ENCODE measurements at places on chromosomes 12 and 14.

DNA sequence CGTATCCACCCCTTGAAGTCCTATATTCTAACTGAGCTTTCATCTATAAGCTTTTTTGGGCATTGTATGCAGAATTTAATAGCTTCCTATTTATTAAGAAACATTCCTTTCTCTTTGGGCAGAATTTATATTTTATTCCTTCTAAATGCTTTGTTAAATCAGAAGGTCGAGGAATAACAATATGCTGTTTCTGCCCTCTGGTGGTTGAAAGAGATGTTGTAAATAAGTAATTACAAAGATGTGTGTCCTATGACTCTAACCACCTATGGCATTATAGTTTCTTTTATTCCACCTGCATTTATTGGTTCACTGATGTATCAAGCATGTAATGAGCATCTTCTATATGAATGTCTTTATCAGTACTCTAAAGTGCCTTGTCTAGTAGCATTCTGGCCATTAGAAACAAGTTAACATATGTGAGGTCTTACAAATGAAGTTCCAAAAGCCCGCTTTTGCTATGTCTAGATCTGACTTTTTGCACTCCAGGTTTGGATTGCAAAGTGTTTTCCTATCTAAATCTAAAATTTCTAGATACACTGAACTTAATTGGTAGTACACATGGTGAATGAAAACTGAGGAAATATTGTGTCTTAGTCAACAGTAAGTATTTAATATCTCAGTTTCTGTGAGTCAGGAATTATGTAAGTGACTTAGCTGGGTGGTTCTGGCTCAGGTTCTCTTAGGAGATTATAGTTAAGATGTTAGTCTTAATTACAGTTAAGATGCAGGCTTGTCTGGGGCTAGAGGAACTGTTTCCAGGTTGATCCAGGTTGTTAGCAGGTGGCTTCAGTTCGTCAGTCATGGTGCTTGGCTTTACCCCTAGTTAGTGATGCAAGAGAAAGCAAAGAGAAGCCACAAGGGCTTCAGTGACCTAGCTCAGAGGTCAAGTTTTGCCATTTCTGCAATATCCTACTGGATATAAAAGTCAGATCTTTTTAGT lies 57.5 kb downstream of the PLEKHA5 start:
- DNase-seq = no peak

DNA sequence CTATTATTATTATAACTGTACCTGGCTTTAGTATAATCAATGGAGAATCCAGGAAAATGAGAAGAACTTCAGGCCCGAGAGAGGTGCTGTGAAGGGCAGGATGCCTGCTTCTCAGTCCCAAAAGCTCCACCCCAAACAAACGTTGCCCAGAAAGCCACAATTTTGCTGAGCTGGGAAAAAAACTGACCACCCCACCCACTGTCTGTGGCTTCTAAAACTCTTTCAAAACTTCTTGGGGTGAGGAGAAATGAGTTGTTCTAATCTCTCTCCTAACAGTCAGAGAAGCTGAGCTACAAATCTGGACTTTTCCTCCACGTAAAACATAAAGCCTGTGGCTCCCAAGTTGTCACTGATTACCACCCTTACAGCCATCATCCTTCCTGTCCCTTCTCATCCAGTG lies 13.4 kb downstream of the VDR start:
- no peak for DNase-seq

GRCh38 chr12:118571730-118572129 lies 195.4 kb downstream of the SUDS3 start:
- no peak for DNase-seq

DNA sequence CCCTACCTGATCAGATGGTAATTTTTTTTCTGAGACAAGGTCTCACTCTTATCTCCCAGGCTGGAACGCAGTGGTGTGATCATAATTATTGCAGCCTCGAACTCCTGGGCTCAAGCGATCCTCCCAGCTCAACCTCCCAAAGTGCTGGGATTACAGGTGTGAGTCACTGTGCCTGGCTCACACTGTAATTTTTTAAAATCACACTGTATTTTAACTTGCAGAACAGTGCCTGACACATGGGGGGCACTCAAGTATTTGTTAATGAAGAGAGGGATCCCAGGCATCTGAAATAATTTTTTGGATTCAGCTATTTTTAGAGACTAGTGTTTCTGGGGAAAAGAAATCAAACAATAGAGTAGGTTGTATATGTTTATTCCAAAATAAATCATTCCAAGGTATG lies 21.7 kb downstream of the LIMA1 start:
- no peak for DNase-seq

DNA sequence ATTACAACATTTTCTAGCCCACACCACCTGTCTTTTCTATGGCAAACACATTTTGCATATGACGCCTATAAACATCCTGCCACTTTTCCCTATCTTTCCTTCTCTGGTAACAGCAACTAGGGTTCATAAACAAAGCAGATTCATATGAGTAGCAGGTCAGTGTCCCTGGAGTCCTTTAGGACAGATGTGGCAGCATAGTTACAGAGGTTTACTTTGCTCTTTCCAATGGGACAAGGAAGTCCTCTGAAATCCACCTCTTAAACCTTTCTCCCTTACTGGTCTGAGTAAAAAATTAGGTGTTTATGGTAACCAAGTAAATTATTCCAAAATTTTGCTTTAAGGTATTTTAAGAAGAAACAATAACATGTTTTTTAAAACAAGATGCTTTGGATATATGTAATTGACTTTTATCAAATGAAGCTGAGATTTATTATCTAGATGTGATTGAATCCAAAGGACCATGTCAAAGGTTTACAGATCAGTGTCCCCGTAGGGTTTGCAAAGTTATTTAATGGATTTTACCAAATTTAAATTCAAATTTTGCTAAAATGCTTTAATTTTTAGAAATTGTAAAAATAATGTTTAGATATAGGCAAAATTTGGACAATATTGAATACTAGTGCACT lies 79.2 kb upstream of the PAWR start:
- no peak for DNase-seq

GRCh38 chr14:89921346-89921745 lies 33.2 kb downstream of the EFCAB11 start:
- DNase-seq = no peak

DNA sequence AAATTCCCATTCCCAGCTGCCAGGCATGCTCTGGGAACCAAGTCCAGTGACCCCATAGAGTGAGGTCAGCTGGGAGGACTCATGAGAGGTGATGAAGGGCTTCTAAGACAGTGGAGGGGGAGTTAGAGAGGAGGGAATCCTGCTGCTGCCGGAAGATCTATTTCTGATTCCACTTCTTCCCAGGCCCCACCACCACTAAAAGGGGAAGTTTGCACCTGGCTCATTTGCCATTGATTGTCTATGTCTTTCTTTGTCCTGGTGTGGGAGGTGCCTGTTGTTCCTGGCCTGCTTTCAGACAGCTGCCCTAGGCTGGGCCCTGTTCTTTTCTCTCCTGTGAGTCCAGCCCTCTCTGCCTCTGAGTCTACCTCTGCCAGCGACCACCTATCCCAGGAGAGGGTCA lies 3.0 kb upstream of the KRT6A start:
- no peak for DNase-seq

GRCh38 chr12:88577537-88577936 lies 2.7 kb downstream of the KITLG start:
- DNase-seq = no peak

- DNase-seq = no peak
Measured at GRCh38 chr14:100844082-100844408, 18.1 kb downstream of the MEG3 start.

DNA sequence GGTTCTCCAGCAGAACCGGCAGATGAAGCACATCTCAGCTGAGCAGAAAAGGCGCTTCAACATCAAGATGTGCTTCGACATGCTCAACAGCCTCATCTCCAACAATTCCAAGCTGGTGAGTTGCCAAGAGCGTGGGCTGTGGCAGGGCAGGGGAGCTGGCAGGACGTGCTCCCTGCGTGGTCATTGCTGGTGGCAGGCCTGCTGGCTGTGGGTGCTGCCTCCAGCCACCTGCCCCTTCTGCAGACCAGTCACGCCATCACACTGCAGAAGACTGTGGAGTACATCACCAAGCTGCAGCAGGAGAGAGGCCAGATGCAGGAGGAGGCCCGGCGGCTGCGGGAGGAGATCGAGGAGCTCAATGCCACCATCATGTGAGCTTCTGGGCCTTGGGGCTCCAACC lies 35.8 kb downstream of the IL31 start:
- no peak for DNase-seq

DNA sequence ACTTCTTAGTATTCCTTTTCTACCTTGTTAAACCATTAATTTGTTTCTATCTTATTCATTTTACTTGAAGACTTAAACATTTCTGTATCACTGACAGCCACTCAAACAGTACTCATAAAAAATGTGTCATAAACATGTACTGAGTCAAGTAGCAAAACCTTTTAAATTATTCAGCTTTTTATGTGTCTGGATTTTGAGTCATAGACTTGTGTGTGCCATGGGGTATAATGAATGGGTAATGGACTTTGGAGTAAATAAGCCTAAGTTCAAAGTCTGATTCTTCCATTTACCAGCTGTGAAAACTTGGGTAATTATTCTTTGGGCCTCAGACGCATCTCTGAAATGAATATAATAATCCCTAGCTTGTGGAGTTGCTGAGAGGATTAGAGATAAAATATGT lies 199.0 kb downstream of the RAD51B start:
- DNase-seq = no peak

GRCh38 chr14:51207621-51208020 lies 32.4 kb upstream of the TMX1 start:
- no peak for DNase-seq

DNA sequence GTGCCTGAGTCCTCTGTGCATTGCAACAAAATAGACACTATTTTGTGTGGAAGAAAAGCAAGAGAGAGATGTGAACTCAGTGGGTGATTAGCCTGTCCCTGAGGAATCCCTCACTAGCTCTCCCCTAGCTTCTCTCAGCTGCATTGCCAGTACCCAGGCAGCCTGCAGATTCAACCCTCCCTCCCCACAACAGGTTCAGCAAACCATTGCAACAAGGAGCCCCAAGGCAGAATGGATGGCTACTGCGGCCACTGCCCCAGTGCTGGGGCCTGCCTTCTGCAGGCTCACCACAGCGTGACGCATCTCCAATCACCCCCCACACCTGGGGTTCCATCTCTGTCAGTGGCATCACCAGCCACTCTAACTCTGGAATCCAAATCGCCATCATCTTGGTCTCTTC lies 2.3 kb downstream of the CRACR2A start:
- DNase-seq = no peak

- peak; percentile 74 for DNase-seq
Measured at GRCh38 chr12:26648584-26648983, 184.4 kb downstream of the ITPR2 start.

DNA sequence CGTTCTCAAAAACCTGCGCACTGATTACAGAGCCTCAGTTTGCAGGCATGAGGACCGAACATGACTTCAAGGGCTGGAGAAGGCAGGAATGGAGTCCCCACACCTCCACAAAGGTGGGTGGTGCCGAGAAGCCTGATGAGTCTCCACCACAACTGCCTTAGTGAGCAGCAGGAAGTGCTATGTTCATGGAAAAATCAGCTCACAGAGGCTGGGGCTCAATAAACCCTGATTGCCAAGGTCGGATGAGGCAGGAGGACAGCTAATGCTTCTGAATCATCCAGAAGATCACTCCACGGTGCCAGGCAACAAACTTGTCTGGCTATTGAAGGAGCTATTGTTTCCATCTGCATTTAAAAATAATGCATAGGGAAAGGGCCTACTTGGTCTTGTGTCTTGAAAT lies 31.1 kb downstream of the APPL2 start:
- DNase-seq = peak; percentile 76

- no peak for DNase-seq
Measured at GRCh38 chr14:85027681-85028370, 502.1 kb upstream of the FLRT2 start.

DNA sequence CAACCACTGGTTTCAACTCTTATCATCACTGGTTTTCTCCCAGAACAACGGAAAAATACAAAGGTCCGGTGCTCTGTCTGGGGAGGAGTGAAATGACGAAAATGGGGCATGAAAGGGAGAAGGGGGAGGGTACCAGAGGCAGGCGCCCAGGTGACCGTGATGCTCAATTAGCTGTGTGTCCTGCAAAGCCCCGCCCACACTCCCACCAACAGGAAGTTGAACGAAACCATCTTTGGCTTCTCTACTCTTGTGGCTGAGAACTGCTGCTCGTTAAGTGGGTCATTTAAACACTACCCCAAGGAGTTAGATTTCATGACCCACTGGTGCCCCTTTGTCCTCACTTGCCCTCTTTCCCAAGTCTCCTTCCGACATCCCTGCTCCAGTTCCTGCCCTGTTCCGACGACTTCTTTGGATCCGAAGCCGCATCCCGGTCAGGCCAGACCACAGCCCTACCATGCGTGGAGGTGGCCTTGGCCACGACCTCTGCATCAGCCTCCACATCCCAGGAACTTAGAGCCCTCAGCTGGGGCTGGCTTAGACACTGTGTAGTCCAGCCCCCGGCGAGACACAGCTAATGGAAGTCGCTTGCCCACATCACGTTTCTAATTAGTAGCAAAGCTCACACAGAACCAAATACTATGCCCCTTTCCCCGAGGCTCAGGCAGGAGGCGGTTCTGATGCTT lies 11.4 kb upstream of the LRTM2 start:
- DNase-seq = no peak

GRCh38 chr12:77213319-77213718 lies 147.9 kb upstream of the E2F7 start:
- DNase-seq = no peak

- no peak for DNase-seq
Measured at GRCh38 chr14:99342204-99342603, 70.2 kb upstream of the BCL11B start.

- DNase-seq = no peak
Measured at GRCh38 chr12:104600036-104600712, 143.4 kb downstream of the CHST11 start.

DNA sequence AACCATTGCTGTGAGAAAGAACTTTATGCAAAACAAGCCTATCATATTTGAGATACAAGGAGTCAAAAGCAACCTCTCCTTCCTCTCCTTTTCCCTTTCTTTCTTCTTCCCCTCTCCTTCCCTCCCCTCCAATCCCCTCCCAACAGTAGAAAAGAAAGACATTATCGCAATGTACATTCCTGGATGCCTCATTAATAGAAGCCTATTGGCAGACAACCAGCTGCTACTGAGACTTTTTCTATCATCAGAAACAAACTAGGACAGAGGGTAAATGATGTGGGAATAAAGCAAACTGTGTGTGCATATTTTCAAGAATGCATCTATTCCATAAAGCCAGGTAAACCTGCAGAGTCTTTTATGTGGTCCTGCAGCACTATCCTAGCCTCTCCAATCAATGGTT lies 237.2 kb downstream of the ITPR2 start:
- no peak for DNase-seq

DNA sequence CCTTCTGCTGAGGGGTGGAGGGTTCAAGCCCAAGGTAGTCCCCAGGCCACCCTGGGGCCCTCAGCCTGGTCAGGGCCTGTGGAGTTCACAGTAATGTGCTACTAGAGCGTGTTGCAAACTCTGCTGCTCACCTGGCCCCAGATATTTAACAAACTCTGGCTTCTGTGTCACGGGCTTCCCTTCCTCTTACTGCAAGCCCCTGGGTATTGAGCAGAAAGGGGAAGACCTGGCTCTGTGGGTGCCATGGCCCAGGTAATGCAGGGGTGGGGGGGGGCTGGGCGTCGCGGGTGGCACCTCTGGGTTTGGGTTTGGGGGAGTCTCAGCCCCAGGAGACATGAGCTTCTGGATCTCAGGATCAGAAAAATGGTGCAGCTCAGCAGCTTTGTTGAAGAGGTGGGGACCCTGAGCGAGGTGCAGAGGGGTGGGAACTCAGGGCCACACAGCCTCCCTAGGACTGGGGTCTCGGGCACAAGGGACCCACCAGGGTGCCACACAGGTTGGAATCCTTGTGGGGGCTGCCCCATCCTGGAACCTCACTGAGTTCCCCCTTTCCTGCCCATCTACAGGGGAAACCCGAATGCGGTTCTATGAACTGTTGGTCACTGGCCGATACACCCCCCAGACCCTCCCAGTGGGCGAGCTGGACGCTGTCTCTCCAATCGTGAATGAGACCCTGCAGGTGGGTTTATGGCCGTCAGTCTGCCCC lies 4.0 kb downstream of the SETD1B start:
- no peak for DNase-seq
